CD4-positive, alpha-beta T cell treated with Interferon gamma for 1 hour (primary cell): ENCODE measurements at places on chromosomes 4 and X.

GRCh38 chrX:136034668-136035067 is 49.4 kb downstream of the SLC9A6 start:
- no peak for DNase-seq

- DNase-seq: no peak
Measured at GRCh38 chrX:275476-275966, 5.7 kb upstream of the PLCXD1 start.

- no peak for DNase-seq
Measured at GRCh38 chr4:24690436-24690835, 104.9 kb upstream of the SOD3 start.

- no peak for DNase-seq
Measured at GRCh38 chr4:124044867-124045266, 648.3 kb downstream of the SPRY1 start.

GRCh38 chrX:15751155-15751819 is 13.2 kb downstream of the CA5B start:
- peak; percentile 38 for DNase-seq
